ENCODE measurements at places on chromosomes 2 and 18.

GRCh38 chr2:224875841-224876240 is 159.7 kb upstream of the CCDC195 start:
- DNase-seq = no peak

- DNase-seq = no peak
Measured at GRCh38 chr2:183474912-183475695, 350.9 kb downstream of the NUP35 start.

DNA sequence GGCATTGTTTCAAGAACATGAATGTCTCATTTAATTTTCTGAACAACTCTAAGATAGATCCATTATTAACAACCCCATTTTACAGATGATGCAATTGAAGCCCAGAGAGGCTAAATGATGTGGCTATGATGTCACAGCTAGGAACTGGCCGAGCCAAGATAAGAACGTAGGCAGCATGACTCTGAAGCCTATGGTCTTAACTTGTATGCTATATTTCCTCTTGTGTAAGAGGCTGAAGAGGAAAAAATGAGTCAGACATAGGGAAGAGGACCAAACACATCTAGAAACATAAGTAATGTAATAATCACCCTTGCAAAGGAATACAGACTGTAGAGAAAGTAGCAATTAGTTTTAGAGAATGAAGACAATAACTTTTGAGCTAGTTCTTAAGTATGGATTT is 416.8 kb downstream of the FIGN start:
- no peak for DNase-seq

DNA sequence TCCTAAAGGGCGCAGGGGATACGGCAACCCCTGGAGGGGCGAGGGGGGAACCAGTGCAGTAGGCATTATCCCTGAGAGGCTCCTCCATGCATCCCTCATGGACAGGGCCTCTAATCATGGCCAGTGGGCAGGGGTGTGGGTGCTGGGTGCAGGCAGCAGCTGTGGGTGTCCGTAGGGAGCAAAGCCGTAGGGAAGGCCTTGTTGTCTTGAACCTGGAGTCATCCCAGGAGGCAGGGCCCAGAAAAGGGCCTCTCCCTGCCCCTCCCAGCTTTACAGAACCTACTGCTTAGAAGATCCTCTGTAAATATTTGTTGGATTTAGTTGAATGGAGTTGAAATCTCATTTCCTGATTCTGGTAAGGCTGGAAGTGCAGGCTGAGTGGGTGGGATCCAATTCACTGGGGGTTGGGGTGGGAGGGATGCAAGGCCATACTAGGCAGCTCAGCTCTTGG is 207.0 kb upstream of the HAAO start:
- DNase-seq = no peak

DNA sequence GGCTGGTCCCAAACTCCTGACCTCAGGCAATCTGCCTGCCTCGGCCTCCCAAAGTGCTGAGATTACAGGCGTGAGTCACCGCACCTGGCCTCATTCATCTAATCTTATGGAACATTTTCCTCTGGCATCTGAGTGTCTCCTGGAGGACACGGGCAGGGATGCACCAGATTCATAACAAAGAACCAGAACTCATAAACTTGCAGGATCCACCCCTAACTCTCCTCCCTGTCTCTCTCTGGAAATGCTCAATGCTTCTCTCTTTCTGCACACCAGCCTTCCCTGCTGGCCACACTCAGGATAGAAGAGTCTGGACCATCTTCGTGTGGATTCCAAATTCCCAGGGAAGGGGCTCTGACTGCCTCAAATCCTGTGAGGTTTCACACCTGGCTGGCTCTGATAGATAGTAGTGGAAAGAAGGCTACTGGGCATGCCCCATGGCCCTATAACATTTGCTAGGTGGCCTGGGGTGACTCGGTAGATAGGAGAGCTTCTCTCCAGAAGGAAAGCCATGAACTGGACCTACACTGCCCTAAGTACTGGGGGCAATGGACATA is 483.2 kb upstream of the GYPC start:
- DNase-seq = no peak
